ENCODE measurements at places on chromosomes 3 and 15. TPM values are rescaled to one million over a fixed set of nuclear protein-coding genes. Genes with fewer than 3 reads are reported as not detected.

Gene OR5H14
- total RNA-seq = not detected

Gene PEX5L
- 0.13 TPM for total RNA-seq

Gene TP63
- total RNA-seq = 1.9 TPM

Gene B3GALNT1
- 34.0 TPM for total RNA-seq

Gene OXNAD1
- 10.1 TPM for total RNA-seq

Gene PDIA5
- 101 TPM for total RNA-seq

Gene SCN5A
- total RNA-seq = under 0.01 TPM

Data from articular chondrocyte of knee joint (primary cell).